Suppressor macrophage (primary cell): ENCODE measurements at places on chromosomes 2 and 18.

DNA sequence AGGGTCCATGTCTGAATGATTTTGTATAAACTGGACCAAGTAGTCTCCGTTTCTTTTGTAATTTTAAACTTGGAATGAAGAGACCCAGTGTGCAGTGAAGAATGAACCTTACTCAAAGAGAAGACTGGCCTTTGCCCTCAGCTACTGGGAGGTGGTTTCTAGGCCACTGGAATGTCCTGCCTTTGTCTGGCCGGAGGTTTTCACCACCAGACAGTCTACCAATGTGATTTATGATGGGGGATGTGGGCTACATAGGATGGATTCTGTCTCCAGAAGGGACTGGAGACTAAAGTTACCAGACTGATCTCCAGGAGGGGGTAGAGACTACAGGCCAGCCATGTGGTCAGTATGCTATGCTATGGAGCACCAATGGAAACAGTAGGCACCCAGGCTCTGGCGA, 42.8 kb upstream of the RAB31 start:
- no peak for DNase-seq

DNA sequence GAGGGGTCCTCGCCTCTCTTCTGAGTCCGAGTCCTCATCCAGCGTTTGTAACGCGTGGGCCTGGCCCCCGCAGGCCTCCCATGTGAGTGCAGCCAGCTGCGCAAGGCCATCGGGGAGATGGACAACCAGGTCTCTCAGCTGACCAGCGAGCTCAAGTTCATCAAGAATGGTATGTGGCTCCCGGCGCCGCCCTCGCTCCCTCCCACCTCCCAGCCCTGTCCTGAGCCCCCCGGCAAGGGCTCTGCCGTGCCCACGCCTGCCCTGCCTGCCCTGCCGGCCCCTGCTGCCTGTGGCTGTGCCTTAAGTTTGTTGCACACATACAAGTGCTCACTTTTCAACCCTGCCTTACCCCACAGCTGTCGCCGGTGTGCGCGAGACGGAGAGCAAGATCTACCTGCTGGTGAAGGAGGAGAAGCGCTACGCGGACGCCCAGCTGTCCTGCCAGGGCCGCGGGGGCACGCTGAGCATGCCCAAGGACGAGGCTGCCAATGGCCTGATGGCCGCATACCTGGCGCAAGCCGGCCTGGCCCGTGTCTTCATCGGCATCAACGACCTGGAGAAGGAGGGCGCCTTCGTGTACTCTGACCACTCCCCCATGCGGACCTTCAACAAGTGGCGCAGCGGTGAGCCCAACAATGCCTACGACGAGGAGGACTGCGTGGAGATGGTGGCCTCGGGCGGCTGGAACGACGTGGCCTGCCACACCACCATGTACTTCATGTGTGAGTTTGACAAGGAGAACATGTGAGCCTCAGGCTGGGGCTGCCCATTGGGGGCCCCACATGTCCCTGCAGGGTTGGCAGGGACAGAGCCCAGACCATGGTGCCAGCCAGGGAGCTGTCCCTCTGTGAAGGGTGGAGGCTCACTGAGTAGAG, 14.4 kb upstream of the ALLC start:
- DNase-seq = no peak

- no peak for DNase-seq
Observed at GRCh38 chr2:239669899-239670460, 269.2 kb upstream of the HDAC4 start.

GRCh38 chr2:136242687-136243277, 124.8 kb upstream of the CXCR4 start:
- DNase-seq = peak; percentile 39

DNA sequence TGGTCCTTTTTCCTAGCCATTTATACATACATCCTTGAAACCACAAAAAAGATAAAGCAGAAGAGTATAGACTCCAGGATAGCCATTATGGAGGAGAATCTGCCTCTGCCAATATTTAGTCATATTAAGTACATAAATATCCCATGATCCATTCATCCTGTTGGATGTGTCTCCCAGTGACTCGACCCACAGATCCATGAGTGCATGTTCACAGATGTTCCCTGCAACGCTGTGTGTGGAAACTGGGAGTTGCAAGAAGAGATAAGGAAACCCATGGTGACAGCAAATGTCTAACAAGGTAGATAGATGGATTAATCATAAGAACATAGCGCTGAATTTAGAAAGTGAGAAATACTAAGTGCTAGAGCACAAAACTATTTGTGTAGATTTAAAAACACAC, 34.5 kb downstream of the STK39 start:
- no peak for DNase-seq

DNA sequence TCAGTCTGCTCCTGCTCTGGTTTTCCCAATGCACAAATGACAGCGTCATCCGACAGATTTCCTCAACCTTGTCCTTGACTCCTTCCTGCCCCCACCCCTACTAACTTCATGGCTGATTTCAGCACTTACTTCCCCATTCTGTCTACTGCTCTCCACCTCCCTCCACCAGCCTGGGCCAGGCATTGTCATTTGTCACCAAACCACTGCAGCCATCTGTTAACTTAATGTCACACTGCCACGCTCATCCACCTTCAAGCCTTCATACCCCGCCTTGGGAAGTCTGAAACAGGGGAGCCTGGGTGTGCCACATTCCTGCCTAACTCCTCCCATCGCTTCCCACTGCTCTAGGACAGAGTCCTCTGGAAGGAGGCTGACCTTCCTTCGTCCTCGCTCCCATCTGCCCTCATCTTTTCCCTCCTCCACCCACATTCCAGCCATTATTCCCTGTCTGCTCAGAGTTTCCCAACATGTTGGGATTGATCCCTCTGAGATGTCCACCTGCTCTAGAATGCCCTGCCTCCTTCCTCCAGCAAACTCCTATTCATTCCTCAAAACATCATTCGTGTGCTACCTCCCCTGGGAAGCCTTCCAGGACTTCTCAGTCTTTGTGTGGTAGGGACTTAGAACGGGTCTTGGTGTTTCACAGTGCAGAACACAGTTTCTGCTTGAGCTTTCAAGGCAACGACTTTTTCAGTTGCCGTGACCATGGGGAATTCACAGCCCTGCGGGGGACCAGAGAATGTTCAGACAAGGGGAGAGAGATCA, 42.2 kb upstream of the SMAD7 start:
- DNase-seq = peak; percentile 92

- DNase-seq = no peak
Observed at GRCh38 chr2:74584088-74584645, 29.6 kb downstream of the DOK1 start.

DNA sequence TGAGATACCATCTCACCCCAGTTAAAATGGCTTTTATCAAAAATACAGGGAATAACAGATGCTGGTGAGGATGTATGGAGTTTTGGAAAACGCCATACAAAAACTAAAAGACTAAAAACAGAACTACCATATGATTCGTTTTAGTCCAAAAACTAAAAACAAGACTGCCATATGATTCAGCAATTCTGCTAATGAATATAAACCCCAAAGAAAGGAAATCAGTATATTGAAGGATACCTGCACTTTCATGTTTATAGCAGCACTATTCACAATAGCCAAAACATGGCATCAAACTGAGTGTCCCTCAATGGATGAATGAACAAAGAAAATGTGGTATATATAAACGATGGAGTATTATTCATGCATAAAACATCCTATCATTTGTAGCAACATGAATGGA, 224.4 kb upstream of the MC4R start:
- no peak for DNase-seq

DNA sequence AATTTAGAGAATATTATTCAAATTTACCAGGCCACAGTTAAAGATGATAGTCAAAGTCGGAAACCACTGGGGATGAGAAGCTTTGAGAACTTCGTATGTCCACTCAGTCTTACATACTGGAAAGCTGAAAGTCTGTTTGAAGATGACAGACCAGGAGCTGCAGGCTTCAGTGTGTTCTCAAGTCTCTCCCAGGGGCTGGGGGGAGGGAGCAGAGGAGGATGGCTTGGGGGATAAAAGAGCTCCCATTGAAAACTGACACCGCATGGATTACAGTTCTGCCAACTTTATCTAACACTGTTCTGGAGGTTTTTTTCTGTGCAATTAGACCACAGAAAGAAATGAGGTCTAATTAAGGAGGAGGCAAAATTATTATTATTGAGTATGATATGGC, 170.5 kb upstream of the ALKAL2 start:
- no peak for DNase-seq

GRCh38 chr2:238847841-238848690, at the start of gene TWIST2:
Gene TWIST2, plus strand, starts transcription at chr2:238848085. Its CDS starts 131 bp downstream, at chr2:238848216.
- peak; percentile 50 for DNase-seq

DNA sequence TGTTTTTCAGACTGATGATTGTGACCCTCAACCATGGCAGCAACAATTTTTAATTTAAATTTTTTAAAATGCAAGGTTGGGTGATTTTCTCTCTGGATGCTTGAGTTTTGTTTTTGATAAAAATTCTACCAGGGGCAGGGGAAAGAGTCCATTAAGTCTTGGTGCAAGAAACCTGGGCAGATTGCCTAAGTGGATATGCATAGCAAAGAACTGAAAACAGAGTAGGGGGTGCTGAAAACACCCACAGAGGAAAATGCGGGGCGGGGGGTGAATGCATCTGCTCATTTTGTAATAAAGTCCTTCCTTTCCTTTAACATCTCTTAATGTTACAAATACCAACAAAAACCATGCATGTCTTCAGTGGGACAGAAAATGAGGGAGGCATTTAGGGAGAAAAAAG, 138.0 kb downstream of the NEDD4L start:
- no peak for DNase-seq

- no peak for DNase-seq
Observed at GRCh38 chr2:226788064-226788463, 11.6 kb downstream of the IRS1 start.

- no peak for DNase-seq
Observed at GRCh38 chr2:2243666-2244065, 87.4 kb downstream of the MYT1L start.

DNA sequence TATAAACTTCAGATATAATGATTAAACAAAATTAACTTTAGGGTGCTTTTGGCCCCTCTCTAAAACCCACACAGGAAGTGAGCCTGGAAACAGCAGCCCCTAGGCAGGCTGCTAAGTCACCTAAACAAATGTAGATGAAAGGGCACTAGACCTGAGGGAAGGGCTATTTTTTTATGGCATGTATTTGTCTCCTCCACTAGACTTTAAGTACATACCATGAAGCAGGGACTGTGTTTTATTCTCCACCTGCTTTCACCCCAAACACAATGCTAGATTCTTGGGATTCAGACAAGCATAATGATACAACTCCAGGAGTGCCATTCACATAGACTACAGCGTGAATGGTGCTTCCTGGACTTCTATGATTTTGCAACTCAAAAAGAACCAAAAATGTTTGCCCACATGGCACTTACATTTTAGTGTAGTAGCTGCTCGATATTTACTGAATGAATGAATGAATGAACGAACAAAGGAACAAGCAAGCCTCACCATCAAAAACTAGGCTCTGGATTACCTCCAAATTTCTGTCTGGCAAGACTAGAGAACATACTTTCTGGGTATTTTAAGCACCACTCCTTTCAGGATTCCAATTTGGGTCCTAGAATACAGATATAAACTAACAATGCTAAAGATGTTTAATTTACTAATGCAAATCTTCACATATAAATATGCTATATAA, 10.1 kb downstream of the ATAD2B start:
- DNase-seq = no peak

- no peak for DNase-seq
Observed at GRCh38 chr18:12589448-12589847, 68.5 kb downstream of the SPIRE1 start.

GRCh38 chr2:177772529-177772928, 300.0 kb downstream of the PDE11A start:
- DNase-seq = peak; percentile 62

DNA sequence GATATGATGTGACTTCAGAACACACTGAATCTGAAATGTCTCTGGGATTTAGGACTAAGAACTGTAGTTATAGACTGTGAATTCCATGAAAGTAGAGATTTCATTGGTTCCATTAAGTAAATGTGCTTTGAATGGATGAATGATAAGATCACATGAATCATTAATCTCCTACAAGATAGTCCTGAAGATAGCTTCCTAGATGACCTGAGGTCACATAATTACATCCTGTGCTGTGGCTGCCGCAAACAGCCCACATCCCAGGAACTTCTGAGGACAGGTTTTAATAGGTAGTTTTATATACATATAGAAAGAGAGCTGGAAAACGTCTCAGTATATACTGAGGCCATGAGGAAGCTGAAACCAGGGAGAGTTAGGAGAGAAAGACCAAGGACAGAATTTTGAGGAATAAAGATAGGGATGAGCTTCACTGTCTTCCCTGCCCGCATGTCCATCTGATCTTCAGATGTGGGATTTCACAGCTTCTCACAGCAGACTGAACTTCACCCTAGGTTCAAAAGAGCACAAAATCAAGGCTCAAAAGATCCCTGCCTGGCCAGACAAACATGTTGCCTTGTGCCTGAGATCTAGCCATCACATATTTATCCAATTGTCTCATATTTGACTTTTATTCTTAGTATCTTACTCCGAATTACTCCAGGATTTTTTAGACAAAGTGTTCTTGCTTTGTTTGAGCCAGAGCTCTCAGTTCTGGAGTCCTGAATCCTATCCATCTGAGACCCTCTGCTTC, 188.2 kb downstream of the IRS1 start:
- DNase-seq = no peak

DNA sequence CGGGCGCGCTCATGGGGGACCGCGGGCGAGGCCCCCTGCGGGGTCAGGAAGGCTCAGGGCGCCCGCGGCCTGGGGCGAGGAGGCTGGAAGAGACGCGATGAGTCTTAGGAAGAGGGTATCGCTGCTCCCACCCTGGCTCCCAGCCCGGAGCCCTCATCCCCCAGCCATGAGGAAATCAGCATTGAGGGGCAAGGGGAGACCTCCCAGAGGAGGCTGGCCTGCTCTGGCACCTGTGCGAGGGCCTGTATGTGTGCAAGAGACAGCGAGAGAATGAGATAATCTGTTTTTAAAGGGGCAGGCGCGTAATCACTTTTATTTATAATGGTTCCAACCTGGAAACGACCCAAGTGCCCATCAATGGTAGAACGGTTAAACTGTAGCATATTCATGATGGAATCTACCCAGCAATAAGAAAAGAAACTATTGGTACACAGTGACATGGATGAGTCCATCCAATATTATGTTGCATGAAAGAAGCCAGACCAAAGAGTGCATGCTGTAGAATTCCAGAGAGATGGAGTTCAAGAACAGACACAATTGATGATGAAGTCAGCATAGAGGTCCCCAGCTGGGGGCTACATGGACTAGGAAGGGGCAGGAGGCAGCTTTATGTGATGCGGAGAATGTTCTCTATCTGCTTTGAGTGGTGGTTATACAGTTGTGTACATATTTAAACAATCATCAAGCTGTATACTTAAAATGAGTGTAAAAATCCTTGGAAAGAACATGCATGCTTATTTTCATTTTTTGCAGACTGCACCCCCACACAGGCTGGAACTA, 14.4 kb downstream of the FBXO41 start:
- DNase-seq = no peak

DNA sequence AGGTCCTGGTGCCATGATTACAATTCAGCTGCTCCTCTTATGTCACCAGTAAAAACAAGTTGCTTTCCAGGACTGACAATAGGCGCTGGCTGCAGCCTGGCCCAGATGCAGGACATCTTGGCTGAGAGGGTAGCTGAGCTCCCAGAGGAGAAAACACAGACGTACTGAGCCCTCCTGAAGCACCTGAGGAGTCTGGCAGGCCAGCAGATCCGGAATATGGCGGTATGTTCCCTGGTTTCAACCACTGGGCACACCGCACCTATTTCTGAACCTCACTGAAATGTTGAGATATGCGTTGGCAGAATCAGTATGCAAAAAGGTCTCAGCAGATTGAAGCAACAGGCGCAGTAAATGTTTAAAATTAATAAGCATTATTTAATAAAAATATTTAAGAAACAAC, 73.1 kb upstream of the BZW1 start:
- DNase-seq = no peak
